ENCODE measurements at places on chromosomes 5 and 9.
A peak's percentile ranks its signal among the peaks of the same experiment; 100 is the strongest.

DNA sequence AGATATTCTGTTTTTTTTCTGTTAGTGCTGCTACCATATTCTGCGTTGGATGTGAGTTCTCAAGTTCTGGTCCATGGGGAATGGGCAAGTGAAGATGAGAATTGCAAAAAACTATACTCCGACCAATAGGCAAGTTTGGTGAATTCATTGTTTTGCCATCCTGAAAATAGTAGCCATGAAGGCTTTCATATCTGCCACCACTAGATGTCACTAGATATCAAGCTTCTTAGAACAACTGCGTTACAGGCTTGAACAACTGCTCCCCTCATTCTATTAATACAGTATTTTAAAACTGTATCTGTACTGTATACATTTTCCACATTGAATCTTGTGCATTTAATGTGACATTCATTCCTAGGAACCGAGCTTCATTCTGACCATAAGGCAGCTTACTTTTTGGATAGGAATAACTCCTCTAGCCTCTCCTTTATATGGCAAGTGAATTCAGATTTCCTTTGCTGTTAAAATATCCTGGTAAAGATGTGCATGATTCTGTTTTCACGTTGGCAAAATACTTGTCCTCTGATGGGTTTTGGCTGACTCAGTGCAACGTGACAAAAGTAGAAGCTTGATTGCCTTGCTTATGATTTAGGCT is 163.6 kb downstream of the SREK1 start:
- no peak for DNase-seq

GRCh38 chr9:69760278-69760610 is 433 bp upstream of the PTAR1 start:
- DNase-seq = peak; percentile 18

DNA sequence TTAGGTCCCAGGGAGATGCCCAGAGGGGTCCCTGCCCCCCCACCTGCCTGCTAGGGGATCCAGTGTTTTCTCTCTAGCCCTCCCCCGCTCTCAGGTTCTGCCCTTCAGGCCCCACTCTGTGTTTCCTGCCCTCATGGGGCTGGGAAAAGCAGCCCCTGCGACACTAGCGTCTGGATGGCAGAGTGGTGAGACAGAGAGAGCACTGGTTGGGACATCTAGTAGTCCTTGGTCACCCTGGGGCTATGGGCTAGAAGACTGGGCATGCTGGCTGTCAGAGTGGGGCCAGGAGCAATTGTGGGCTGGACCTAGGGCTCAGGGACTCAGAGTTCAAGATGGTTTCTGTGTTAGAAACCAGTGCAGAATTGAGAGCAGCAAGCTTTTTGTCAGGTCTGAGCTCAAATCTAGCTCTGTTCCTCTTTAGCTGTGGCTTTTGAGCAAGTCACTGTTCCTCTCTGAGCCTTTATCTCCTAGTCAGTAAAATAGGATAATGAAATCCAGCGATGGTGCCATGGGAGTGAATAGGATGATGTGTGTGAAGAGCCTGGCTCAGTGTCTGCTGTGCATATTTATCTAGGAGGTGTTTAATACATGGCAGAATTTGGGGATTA is 39.0 kb downstream of the RGS3 start:
- DNase-seq = no peak

- peak; percentile 81 for DNase-seq
Measured at GRCh38 chr5:174317256-174317894, 271.9 kb downstream of the NSG2 start.

DNA sequence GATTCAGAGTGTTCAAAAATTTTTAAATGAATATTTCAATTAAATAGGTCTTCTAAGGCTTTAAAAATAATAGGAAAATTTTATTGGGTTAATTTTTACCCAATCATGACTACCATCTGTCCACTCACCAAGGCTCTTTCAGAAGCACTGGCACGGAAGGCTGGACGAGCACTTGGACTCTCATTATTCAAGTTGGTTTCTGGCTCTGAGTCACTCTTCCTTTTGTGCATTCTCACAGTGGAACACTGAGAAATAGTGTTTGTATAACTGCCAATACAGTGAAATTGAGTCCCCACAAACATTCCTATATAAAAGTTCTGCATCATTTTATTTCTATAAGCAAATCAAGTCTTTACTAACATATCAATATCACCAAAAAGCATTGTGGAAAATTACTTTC is 1149.0 kb downstream of the EFNA5 start:
- DNase-seq = no peak

- no peak for DNase-seq
Measured at GRCh38 chr5:16644301-16644889, 27.6 kb upstream of the RETREG1 start.

GRCh38 chr5:14821100-14821845 is 50.3 kb downstream of the ANKH start:
- no peak for DNase-seq

DNA sequence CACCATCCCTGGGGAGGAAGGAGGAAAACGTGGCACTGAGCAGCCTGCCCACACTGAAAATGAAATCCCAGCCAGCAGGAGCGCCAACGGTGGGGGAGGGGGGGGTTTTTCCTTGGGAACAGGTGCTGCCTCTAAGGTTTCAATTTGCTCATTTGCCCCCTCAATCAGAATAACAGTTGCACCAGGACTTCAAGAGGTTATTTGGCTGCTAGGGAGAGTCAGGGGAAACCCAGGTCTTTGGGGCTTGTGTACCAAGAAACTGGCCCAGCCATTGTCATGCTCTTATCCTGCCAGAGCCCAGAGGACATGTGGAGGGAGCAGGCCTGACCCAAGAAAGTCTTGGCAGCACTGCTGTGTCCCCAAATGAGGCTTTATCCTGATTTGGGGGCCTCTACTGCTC is 66.5 kb downstream of the NDFIP1 start:
- no peak for DNase-seq

DNA sequence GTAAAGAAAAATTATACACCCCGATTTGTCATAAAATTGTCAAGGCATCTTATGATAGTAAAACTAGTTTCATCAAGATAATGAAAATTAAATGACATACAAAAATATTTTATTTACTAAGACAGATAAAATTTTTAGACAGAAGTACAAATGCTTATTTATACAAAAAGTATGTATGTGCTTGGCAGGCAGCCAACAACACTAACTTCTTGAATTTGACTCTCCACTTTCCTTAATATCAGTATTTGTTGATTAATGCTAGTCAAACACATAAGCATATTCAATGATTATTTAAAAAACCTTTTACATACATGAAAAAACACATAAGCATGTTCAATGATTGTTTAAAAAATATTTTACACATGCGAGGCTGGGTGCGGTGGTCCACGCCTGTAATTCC is 1079.9 kb upstream of the CDH6 start:
- DNase-seq = no peak

- DNase-seq = no peak
Measured at GRCh38 chr5:143196601-143197259, 206.8 kb downstream of the NR3C1 start.

- no peak for DNase-seq
Measured at GRCh38 chr5:77379558-77380061, 112.5 kb downstream of the WDR41 start.

GRCh38 chr5:61280205-61280604 is 51.9 kb upstream of the ZSWIM6 start:
- DNase-seq = no peak

DNA sequence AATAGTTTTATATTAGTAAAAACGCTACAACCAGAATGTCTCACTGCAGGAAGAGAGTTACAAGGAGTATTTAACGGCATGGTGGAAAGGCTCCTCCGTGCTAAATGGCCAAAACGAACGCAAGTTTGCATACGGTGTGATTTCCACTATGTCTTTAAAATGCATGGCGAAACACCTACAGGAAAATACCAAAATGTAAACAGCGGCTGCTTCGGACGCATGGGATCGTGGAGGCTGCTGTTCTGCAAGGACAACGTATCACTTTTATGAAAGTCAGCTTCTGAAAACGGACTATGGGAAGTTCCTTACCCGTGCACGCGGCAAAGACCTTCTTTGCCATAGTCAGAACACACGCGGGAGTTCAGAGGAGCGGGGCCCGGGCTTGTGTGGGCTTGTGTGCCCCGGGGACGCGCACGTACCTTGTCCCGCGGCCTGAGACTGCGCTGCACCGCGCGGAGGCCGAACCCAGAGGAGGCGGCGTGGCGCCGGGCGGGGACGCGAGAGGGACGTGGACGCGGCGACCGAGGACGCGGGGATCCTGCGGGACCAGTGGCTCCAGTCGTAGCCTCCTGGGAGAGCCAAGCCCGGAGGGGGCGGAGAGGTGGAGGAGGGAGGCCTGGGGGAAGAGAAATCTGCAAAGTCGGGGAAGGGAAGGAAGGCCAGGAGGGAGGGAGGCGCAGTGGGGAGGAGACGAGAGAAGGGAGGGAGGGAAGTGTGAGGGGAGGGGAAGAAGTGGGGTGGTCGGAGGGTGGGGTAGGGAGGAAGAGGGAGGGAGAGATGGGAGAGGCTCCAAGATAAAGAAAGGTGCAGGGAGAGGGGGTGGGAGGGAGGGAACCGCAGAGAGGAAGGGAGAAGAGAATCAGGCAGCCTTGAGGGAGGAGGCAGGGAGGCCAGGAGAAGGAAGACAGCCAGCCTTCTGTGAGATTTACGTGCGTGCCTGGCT is at the start of gene CMBL:
Gene CMBL, minus strand, starts transcription at position 697 of the 943 bp plus-strand sequence. CDS start 17,140 bp downstream, outside the sequence.
- DNase-seq = peak; percentile 52

DNA sequence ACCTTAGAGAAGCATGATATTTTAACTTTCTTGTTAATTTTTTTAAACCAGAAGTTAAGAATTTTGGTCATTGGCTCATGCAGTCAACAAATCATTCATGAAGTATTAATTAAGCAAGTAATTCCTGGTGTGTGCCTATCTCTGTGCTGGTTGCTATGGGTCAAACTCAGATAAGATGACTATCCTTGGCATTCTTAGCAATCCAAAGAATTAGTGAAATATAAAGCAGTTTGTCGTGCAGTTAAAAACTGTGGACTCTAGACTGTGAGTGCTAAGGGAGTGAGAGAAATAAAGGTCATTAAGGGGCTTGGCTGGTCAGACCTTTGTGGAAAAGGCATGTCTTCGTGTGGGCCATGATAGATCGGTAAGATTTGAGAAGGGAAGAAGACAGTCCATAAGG is 4.8 kb downstream of the CYFIP2 start:
- no peak for DNase-seq

DNA sequence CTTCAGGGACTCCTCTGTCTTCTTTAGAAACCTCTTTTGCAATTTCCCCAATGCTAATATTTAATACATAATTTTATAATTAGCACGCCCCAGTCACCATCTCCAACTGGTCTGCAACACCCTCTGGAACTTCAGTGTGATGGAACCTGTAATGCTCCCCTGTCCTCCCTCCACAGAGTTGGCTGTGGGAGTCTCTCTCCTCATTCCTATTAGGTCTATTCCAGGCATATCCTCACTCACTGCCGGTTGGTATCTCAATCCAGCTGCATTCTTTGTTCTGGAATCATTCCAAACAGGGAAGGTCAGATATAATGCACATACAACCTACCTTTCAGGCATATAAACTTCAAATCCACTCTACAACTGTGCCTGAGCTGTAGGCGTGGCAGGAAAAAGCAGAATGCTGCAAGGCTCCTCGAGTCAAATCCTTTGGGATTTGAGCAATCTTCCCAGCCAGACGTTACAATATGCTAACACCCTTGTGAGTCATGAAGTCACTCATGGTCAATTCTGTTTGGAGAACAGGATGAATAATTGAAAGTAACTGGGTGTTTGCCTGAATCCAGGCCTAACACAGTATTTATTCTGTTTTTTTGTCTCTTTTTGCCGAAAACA is 293.8 kb downstream of the CWC27 start:
- DNase-seq = no peak

- DNase-seq = no peak
Measured at GRCh38 chr5:207599-207998, 10.4 kb downstream of the CCDC127 start.

DNA sequence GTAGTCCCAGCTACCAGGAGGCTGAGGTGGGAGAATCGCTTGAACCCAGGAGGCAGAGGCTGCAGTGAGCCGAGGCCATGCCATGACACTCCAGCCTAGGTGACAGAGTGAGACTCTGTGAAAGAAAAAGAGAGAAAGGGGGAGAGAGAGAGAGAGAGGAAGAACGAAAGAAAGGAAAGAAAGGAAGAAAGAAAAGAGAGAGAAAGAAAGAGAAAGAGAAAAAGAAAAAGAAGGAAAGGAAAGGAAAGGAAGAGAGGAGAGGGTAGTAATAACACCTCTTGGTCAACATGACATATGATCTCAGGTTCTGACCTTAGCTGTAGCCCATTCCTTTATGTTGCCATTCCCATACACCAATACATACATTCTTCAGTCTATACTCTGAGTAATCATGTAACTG is 14.1 kb downstream of the FBXW11 start:
- no peak for DNase-seq
